NCI-H2081 treated with DMSO at 0.1 percent for 48 hours (cell line): ENCODE measurements at places on chromosomes 6 and 20.

GRCh38 chr6:15912505-15913400, 216.1 kb upstream of the MYLIP start:
- DNase-seq, result no peak

DNA sequence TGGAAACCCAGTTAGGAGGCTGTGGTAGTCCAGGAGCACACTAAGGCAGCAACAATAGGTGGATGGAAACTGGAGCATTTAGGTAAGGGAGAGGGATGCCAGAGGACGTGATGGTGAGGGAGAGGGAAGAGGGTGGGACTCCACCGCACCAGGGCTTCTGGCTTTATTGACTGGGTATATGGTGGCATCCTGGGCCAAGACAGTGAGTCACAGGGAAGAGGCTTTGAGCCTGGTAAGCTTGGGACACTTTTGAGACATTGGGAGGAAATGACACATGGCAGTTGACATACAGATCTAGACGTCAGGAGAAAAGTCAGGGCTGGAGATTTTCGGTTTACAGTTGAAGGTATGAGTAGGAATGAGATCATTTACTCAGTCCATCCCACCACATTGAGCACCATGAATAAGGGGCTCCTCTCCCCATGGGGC, 14.9 kb downstream of the NT5E start:
- DNase-seq, result no peak

- no peak for DNase-seq
Measured at GRCh38 chr6:167142433-167142761, 15.4 kb downstream of the GPR31 start.

DNA sequence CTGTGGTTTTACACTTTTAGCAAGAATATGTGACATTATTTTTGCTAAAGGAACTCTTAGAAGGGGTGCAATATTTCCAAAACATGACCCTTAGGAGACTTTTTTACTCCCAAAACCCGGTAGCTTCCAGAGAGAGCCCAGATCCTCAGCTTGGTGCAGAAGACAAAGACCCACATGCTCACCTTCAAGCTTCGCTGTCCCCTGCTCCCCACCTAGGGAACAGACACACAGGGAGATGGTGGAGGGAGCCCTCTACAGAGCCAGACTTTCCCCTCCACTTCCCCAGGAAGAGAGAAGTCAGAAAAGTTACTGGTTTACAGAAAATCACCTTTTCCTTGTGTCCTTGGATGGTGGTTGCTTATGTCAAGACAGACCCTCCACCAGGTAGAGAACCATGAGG, 5.0 kb downstream of the CST4 start:
- no peak for DNase-seq

GRCh38 chr6:56963043-56963442, 8.1 kb downstream of the BEND6 start:
- DNase-seq, result no peak

- DNase-seq, result no peak
Measured at GRCh38 chr6:116101302-116101718, 657 bp downstream of the NT5DC1 start.

GRCh38 chr6:147099974-147100373, 104.2 kb upstream of the STXBP5 start:
- DNase-seq, result no peak

GRCh38 chr6:150418827-150419594, 50.2 kb downstream of the IYD start:
- DNase-seq, result no peak

- DNase-seq, result no peak
Measured at GRCh38 chr6:128335963-128336362, 184.4 kb downstream of the PTPRK start.

DNA sequence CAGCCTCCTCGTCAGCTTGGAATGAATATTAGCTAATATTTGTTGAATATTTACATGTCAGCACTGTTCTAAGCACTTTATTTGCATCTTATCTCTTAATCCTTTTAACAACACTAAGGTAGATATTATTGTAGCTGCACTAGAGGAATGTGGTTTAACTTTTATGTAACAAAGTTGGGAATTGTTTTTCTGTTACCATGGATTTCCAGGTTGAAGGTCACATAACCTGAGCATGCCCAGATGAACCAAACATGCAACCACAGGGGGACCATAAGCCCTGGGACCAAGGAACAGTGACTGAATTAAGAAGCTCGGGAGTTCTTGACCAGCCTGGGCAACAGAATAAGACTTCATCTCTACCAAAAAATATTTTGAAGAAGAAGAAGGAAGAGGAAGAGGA, 29.1 kb upstream of the YWHAB start:
- no peak for DNase-seq

- DNase-seq, result no peak
Measured at GRCh38 chr6:20918868-20919267, 384.6 kb downstream of the CDKAL1 start.

DNA sequence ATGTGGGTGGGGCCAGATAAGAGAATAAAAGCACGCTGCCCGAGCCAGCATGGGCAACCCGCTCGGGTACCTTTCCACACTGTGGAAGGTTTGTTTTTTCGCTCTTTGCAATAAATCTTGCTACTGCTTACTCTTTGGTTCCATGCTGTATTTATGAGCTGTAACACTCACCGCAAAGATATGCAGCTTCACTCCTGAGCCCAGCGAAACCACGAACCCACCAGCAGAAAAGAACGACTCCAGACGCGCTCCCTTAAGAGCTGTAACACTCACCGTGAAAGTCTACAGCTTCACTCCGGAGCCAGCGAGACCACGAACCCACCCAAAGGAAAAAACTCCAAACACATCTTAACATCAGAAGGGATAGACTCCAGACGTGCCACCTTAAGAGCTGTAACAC, 76.7 kb downstream of the TFAP2A start:
- DNase-seq, result no peak

DNA sequence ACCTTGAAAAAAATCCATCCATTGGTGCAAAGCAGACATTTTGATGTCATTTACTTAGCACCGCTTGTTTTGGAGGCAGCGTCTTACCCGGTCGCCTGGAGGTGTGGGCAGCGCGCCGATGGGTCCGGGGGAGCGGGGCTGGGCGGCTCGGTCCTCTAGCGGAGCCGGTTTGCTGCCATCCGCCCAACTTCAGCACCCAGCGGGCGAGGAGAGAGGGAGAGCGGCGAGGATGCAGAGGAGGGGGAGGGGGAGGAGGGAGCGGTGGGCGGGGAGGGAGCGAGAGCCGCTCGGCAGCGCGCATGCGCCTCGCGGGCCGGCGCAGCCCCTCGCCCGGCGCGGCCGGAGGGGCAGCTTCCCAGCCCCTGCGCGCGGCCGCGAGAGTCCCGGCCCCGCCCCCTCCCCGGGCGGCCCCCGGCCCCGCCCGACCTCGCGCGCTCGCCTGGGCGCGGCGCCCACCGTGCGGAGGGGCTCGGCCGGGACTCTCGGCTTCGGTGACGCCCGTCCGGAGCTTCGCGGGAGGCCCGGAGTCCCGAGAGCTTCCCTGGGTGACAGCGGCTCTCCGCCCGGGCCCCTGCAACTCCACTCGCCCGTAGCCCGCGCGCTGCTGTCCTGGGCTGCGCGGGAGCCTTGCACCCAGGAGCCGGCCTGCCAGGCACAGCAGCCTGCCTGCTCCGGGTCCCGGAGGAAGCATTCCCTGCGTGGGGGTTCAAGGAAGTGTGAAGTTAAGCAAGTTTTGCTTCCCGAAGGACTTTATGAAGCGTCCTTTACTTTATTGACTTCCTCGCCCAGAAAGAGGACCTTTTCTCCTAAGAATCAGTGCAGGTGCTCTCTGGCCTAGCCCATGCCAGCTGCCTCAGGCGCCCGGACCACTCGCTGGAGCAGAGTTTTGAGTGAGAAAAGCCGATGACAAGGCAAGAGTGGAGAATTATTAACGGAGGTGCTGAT, at the start of gene RGS17:
RGS17 (minus strand) TSS at position 246 of the 945 bp plus-strand sequence. CDS start 87,264 bp downstream, outside the sequence.
- no peak for DNase-seq

DNA sequence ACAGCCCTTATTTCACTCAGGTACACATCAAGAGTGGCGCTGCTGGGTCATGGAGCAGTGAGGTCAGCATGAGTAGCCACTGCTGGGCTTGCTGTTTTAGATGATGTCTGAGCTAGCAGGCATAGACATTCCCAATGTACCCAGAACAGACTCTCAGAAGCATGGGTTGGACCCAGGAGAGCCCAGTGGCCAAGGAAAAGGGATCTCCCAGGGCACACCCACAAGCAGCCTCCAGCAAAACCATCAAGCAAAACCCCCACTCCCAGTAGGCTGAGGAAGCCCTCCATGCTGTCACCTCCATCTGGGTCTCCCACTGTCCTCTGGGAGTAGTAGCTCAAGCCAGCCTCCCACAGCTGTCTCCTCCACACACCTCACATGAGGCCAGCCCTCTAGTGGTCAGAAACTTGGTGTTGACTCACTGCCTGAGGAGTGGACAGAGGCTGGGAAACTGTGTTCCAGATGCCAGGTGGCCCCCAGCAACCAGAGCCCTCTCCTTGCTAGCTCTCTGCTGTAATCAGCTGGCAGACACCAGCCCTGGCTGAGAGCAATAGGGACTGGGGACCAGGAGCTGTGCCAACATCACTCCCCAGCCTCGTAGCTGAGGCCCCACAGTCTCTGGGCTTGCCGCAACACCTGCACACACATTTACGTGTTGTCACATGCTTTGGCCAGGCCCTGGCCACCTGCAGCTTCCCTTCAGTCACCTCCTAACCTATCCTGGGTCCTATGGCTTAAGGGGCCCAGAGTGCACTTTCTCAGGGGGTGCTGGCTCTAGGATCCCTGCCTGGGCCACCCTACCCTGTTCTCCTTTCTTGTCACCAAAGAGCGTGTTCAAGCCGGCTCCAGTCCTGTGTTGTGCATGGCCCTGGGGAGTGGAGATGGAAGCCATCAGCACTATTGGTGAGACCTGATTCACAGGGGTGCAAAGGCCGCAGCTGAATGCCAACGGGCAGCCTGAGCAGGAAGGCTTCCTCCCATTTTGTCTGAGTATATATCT, 1.9 kb upstream of the AP5S1 start:
- DNase-seq, result no peak

DNA sequence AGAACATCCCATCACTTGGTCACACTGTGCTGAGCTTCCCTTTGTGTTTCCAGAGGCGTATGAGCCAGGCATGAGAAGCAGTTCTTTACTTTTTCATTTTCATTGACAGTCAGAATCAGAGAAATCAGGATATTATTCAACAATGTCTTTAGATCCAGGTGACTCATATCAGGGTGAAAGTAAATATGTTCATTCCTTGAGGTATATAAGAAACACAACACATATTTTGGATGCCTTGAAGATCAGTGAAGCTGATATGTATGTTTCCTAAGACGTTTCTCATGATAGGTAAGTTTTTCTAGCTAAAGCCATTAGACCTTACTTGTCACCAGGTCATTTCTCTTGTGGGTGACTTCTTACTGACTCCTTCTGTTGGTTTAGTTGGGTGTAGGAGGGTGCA, 505.6 kb downstream of the CDH26 start:
- DNase-seq, result no peak

- no peak for DNase-seq
Measured at GRCh38 chr20:51715856-51716185, 52.4 kb downstream of the ATP9A start.

- DNase-seq, result no peak
Measured at GRCh38 chr6:136757150-136757549, 35.1 kb downstream of the MAP3K5 start.

DNA sequence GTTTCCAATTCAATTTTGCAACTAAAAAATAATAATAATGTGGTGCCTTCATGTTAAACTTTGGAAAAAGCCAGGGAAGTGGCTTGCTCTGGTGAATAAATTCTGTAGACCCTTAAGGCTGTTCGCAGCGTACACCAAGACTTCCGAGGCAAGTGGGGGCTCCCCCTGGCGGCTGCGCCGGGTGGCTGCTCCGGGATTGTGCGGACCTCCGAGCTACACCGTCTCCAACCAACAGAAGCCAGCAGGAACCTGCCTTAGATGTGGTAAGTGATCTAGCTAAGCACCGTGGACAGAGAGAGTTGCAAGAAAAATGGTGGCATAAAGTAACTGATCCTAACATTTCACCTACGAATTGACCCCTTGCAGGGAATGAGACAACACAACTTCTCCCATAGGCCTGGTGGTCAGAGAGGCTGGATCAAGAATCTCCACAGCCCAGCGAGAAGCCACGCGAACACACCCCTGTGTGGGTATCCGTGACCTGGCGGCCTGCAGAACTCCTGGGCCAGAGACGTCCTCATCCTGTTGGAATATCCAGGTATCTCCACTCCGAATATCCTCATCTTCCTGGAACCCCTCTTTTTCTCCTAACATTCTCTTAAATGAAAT, 69.6 kb downstream of the TBXT start:
- DNase-seq, result no peak

- no peak for DNase-seq
Measured at GRCh38 chr20:4740774-4741431, 19.2 kb downstream of the PRND start.
